Stimulated activated naive CD8-positive, alpha-beta T cell treated with anti-CD3 and anti-CD28 coated beads, Interleukin-15, Interleukin-2, amounts not matched to agents 100 U/mL and 50 U/mL, for 24 hours (primary cell): ENCODE measurements at places on chromosomes 1 and 21.

DNA sequence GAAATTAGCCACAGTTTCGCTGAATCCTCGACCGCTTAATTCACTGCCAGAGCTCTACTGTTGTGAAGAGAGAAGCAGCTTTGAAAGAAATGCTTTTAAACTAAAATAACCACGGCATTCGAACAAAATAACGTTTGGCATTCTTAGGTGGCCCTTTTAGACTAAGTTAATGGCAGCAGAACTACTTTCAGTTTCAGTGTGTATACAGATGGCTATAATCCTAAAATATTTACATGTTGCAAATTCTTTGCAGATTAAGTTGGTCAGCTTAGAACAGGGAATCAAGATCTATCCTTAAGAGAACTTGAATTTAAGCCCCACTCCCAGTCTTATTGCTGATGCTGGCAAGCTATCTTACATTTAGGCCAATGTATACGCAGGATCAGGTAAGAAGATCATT is 62.7 kb downstream of the ADSS2 start:
- DNase-seq: no peak

GRCh38 chr1:203666609-203667008 is 40.0 kb downstream of the ATP2B4 start:
- no peak for DNase-seq

- DNase-seq: no peak
Measured at GRCh38 chr1:107555578-107555977, 409.4 kb downstream of the VAV3 start.

- DNase-seq: no peak
Measured at GRCh38 chr1:240804475-240804874, 192.5 kb upstream of the GREM2 start.

GRCh38 chr1:91913018-91913417 is 27.1 kb upstream of the TGFBR3 start:
- no peak for DNase-seq

DNA sequence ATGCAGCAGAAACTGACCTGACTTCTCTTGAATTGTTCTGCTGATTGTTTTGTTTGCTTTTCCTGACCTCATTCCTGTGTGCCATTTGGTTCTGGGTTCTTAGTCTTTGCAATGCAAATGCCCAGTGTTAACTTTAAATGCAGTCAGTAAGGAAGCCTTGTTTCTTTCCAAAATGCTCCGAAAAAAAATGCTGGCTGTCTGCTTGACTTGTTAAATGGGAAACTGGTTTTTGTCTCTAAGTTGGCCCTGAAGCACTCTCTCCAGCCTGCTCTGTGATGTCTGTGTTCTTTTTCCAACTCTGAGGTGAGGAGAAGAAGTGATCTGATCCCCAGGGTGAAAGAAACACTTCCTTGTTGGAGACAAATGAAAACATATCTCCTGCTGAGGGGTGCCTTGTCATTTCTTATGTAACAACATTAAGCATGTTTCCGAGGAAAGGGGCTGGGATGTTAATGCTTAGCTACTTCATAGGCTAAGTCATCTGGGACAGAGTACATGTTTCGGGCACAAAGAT is 256.3 kb upstream of the ADGRL4 start:
- no peak for DNase-seq

GRCh38 chr1:52288286-52288685 is 77.7 kb downstream of the CC2D1B start:
- DNase-seq: no peak

- DNase-seq: no peak
Measured at GRCh38 chr21:33848249-33848953, 67.2 kb downstream of the ATP5PO start.

DNA sequence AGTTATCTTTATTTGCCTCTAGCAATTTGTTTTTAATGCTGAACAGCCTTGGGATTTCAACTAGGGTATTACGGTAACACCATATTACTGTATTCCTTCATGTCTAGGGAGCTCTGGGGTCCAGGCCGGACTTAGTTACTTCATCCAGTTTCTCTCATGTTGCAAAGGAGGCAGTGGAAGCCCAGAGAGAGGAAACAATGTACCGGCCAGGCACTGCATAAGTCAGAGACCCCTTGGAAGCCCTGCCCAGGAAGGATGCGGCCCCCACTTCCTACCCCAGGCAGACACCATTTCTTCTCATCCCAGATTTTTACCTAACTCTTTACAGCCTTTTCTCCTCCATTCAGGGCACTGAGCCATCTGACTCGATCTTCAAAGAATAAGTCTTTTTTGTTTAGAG is 32.5 kb downstream of the TRABD2B start:
- DNase-seq: no peak

GRCh38 chr1:101290922-101291561 is 54.2 kb downstream of the S1PR1 start:
- DNase-seq: no peak

DNA sequence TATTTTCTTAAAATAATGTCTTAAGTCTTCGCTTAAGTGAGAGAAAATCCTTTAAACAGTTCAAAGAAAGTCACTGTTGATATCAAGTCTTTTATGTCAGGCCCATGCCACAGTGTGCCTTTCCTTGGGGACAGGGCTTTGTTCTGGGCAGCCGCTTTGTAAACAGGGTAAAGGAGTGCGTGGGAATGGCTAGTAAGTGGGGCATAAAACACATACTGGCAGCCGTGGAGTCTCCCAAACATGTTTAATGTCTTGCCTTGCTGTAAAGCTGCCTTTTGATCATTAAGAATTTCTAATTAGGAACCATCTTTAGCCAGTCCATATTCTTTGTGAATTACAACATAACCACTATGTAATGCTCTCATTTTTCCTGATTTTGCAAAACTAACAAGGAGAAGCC is 99.7 kb downstream of the PHTF1 start:
- DNase-seq: no peak
